Inflammatory macrophage (primary cell): ENCODE measurements at places on chromosomes 5 and 9.

- peak; percentile 73 for DNase-seq
Measured at GRCh38 chr5:36728697-36729543, 122.5 kb downstream of the SLC1A3 start.

DNA sequence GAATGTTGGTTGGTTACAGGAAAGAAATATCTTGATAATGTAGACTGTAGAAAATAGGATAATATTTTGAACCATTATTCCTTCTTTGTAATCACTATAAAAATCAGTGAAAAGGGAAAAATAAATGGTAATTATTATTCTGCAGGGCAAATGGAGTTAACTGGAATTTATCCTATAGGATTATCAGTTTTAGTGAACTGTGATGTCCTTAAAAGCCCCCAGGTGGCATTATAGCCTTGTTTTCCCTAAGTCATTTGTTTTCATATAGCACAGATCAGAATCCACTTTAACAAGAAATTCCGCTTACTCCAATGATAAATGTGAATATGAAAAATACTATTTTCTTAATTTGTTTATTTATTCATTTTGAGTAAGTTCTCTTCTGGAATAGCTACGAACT lies 26.2 kb upstream of the WDR41 start:
- DNase-seq, result no peak

DNA sequence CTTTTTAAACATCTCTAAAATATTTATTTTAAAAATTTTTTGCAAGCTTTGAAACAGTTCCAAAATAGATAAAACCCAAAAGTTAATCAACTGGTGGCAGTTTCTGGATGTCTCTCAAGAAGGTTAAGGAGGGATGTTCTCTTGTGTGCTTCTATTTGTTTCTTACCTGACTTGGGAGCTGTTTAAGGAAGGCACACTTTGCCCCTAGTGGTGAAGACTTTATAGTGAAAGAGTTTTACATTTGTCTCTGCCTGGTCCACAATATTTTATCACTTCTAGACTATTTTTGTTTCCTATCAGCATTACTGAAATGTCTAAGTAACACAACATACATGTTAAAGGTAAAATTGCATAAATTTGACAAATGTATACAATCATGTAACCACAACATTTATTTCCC lies 552.8 kb downstream of the SEMA5A start:
- DNase-seq, result no peak

- DNase-seq, result no peak
Measured at GRCh38 chr9:82757924-82758323, 305.0 kb downstream of the RASEF start.

- DNase-seq, result no peak
Measured at GRCh38 chr5:95445995-95446394, 54.8 kb downstream of the FAM81B start.

GRCh38 chr5:1967736-1968135 lies 85.0 kb upstream of the IRX4 start:
- DNase-seq, result no peak

DNA sequence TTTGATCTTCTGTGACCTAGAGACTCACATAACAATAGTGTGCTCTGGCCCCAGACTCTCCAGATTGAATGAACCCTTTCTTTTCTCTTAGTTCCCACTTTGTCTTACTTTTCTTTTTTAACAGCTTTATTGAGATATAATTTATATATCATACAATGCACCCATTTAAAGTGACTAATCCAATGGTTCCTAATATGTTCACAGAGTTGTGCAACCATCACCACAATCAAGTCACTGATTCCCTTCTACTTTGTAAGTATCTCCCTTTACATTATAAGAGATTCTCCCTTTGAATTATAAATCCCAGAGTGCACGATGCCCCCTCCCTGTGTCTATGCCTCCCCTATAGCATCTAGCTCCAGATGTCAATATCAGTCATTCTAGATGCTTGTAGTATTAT lies 172.4 kb downstream of the HINT1 start:
- no peak for DNase-seq

GRCh38 chr5:75199946-75200345 lies 36.7 kb downstream of the ANKRD31 start:
- DNase-seq, result no peak

GRCh38 chr9:76697081-76697480 lies 67.2 kb upstream of the PCA3 start:
- no peak for DNase-seq

DNA sequence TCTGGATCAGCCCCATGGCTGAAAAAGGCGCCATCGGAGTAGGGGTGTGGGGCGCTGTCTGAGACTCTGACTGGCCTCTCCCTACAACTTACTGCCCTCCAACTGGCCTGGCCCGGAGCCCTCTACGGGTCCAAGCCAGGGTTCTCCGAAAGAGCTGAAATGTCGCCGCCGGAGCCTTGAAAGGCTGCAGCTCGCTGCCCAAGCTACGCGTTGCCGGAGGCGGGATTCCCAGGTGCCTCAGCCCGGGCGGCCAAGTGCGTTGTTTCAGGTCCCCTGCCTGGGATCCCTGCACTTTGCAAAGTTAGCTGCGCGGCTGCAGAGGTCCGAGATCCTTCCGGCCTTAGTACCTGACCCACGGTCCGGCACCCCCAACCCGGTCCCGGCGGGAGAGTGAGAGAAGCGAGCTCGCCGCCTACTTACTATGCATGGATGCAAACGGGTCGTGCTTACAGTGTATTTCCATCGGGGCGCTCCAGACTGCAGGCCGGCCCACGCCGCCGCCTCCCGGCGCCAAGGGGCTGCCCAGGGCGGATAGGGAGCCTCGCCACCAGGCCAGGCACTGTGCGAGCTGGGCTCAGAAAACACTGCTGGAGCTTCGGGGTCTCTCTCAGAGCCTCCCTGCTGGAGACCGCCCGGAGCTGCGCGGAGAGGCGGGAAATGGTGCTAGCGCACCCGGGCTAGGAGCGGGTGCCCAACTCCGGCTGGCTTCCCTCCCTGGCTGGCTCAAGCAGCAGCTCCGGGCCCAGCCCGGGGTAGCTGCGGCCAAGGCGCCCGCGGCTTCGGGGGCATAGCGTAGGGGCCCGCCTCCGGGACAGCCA lies 7.7 kb downstream of the PAX5 start:
- no peak for DNase-seq

DNA sequence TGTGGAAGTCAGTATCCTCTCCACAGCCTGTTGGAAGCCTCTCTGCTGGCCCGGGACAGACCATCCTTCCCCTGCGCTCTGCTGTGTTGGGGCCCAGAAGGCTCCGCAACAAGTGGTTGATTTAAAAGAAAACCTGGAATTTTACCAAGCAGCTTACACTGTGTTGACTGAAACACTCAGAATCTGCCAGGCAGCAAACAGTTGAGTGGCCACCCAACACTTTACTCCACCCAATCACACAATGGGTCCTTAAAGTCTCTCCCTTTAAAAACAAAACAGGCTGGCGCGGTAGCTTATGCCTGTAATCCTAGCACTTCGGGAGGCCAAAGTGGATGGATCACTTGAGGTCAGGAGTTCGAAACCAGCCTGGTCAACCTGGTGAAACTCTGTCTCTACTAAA lies 28.0 kb upstream of the DMRT3 start:
- DNase-seq, result no peak

DNA sequence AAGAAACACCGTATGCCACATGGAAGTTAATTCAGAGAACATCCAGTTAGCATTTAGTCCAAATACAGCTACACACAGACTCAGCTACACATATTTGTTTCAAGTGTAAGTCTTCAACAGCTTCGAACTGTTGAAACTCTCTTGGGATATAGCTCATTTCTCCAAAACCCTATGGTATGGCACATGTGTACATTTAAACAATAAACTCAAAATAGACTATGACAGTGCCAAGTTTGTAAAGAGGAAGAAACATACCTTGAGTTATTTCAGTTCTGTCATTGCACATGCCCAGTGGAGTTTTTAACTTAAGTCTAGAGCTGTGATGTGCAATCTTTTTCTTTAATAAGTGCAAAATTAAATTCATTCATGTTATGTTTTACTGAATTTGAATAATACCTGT lies 155.1 kb upstream of the RAI14 start:
- peak; percentile 80 for DNase-seq

DNA sequence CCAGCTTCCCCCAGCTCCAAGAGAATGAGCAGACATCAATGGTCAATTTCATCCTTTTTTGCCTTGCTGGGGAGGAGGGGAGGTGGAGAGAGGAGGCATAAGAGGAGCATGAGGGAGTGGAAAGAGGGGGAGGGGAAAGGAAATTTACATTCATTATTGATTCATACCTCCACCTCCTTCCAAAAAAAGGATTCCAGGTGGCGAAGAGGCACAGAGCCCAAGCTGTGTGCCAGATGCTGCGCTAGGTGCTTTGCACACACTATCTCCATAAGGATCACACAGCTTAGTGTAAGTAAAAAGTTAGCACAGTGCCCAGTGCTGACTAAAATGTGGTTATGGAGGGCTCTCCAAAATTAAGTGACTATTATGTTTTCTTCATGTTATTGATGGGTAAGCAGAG lies 11.0 kb downstream of the ASTN2 start:
- DNase-seq, result no peak

DNA sequence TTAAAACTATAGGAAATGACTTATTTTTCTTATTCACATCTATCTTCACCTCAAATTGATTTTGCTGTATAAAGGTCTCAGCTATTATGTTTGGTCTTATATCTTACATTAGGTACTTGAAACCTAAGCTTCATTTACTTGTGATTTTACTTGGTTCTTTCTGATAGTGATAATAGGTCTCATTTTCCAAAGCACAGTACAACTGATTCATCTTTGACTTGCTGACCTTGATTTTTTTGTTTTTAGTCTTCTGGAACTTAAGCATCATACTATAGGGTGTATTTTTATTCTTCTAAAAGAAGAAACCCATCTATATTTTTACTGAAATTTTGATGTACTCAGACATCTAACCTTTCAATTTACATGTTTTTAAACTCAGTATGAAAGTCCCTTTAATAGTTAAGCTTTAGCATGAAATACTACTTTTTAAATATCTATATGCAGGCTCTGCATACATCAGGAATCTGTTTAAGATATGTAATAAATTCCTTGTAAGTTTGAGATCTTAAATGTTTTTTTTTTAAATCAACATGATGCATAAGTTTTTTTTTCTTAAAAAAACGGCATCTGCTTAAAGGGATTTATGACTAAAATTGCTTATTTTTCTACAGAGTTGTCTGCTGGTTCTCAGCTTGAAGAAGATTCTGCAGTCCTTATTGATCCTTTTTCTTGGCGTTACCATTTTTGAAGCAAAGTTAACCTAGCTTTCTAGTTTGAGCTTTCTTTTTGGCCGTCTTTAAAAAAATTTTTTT lies 13.3 kb downstream of the MATR3 start:
- no peak for DNase-seq

- no peak for DNase-seq
Measured at GRCh38 chr9:2798423-2798822, 45.5 kb downstream of the PUM3 start.

DNA sequence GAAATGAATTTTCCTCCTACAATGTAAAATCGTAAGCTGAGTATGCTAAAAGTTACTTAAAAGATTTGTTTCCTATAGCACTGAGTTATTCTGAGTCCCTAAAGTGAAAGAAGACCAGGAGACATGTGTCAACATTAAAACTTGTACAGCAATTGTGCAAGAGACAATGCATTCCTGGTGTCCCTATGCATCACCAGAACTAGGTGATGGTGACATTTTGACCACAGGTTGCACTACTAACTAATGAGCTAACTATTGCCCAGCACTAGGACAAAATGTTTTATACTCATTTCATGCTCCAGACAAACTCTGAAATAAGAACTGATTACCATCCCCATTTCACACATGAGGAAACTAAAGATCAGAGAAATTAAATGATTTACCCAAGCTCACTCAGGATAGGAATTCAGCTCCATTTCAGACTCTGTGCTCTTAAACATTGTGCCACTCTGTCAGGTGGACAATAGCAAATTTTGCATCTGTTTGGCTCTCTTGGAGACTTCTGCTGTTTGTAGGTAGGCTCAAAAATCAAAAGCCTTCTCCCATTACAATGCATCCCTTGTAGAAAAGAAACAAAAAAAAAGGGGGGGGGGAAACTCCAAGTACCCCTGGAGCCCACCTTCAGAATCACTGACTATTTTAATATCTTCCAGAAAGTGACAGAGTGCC lies 269.2 kb downstream of the ACTL7B start:
- DNase-seq, result peak; percentile 46

GRCh38 chr9:136211441-136212344 lies 6.8 kb upstream of the LHX3 start:
- DNase-seq, result no peak

DNA sequence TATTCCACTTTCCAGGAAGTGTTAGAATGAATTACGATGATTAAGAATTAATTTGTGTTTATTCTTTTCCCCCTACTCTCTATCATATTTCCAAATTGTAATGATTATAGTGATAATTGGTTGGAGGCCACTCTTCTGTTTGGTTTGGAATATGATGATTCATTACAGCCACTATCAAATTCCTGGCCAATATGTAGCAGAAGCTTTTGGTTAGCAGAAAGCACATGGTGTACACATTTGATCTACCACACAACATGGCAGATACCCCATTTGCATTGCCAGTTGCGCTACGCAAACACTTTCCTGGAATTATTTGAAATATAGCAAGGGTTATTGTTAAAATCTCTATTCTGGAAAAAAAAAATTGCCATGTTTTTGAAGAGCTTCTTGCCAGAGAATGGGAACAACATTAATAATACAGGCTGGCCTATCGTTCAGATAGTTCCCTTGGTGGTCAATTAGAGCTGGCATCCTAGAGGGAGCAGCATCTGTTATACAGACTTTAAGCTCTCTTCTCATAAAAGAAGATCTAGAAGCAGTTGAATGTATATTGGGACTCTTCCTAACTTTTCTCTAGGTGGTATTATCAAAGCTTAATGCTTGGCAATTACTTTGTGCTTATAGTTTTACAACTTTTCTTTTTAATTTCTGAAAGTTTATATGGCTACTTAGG lies 455.0 kb upstream of the ACTBL2 start:
- no peak for DNase-seq

GRCh38 chr9:121707477-121708424 lies 56.3 kb downstream of the DAB2IP start:
- no peak for DNase-seq

GRCh38 chr9:130107955-130108354 lies 54.2 kb downstream of the GPR107 start:
- no peak for DNase-seq

DNA sequence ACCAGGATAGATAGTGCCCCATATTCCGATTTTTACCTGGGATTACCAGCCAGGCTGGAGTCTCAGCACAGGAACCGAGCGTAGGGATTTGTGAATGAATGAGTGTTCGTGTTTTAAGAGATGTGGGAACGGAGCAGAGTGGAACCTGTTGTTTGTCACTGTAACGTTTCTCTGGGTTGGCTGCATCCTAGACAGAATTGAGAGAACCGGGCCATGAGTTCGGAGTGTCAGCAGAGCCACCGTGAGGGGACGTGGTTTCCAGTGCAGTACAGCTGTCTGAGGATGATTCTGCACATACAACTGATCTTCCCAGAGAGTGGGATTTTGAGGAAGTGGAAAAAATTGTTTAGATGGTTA lies 1.2 kb downstream of the PDE8B start:
- no peak for DNase-seq

GRCh38 chr5:138932171-138932810 lies 57.2 kb upstream of the LRRTM2 start:
- DNase-seq, result no peak

DNA sequence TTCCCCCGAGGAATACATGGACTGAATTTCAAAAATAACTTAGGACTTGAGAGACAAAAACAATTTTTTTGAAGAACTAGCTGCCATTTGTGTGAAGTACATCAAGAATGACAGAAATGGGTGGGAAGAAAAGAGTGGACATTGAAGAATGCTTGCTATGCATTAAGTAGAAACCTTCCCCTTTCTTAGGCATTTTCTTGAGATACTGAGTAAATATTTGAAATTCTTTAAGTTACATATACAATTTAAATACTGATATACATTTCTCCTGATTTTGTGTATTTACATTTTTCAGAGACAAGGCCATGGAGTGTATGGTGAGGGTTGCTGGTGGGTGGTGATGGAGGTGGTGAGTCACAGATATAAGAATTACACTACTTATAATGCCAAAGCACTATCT lies 319.3 kb upstream of the ADAMTSL1 start:
- no peak for DNase-seq
